ENCODE measurements at places on chromosomes 3 and 15. TPM values are rescaled to one million over a fixed set of nuclear protein-coding genes. Genes with fewer than 3 reads are reported as not detected.

GRCh38 chr15:34114739-34115138 is 12.9 kb downstream of the PGBD4 start:
- no peak overlapping the region for H3K27ac ChIP-seq
- no peaks in the 10 kb centered on the region for H3K36me3 ChIP-seq
- H3K27me3 ChIP-seq, result no peaks in the 10 kb centered on the region
- no peak overlapping the region for H3K4me3 ChIP-seq
- DNase-seq, result no peak

MKRN2OS gene
- polyA plus RNA-seq, result 5.0 TPM

DNA sequence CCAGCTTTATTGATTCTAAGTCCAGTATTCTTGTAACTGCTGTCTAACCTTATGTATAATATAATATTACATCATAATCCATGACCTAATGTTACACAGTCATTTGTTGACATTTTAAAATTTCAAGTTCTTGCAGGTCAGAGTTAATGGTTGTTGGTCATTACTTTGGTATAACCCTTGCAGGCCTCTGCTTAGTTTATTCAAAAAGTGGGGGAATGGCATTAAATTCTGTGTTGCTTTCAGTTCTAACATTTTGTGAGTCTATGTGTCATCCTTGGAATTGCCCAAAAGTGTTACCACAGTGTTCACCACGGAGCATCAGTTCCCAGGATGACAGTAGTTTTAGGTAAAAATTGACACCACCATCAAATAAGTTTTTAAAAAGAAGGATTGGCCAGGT is 174.8 kb upstream of the BCL6 start:
- DNase-seq, result no peak
- H3K36me3 ChIP-seq, result no peaks in the 10 kb centered on the region
- no peaks in the 10 kb centered on the region for H3K27me3 ChIP-seq
- no peak overlapping the region for H3K4me3 ChIP-seq

- H3K27me3 ChIP-seq, result no peaks in the 10 kb centered on the region
- H3K4me3 ChIP-seq, result no peak overlapping the region
- H3K4me1 ChIP-seq, result peaks cover 3% of the 10 kb centered on the region
- H3K27ac ChIP-seq, result peak overlapping the region; percentile 38
- H3K36me3 ChIP-seq, result no peaks in the 10 kb centered on the region
Measured at GRCh38 chr15:99614749-99615288, 49.0 kb downstream of the MEF2A start.

GRCh38 chr15:84722628-84723027 is 6.7 kb upstream of the SEC11A start:
- H3K27me3 ChIP-seq, result no peaks in the 10 kb centered on the region
- H3K36me3 ChIP-seq, result no peaks in the 10 kb centered on the region
- no peak for DNase-seq
- H3K27ac ChIP-seq, result no peak overlapping the region

TRMT10C gene
- 11.5 TPM for polyA plus RNA-seq

EFCC1 gene
- polyA plus RNA-seq, result 0.50 TPM

Measured in aorta (tissue), 5 donors.